ENCODE measurements at places on chromosomes 4 and X.

GRCh38 chr4:38306482-38307071 is 346.4 kb downstream of the PTTG2 start:
- no peak for DNase-seq

GRCh38 chr4:74543231-74543781 is 98.4 kb downstream of the AREG start:
- DNase-seq = peak; percentile 81

- no peak for DNase-seq
These were observed 90.8 kb downstream of the NHSL2 start for GRCh38 chrX:72001471-72001870.

DNA sequence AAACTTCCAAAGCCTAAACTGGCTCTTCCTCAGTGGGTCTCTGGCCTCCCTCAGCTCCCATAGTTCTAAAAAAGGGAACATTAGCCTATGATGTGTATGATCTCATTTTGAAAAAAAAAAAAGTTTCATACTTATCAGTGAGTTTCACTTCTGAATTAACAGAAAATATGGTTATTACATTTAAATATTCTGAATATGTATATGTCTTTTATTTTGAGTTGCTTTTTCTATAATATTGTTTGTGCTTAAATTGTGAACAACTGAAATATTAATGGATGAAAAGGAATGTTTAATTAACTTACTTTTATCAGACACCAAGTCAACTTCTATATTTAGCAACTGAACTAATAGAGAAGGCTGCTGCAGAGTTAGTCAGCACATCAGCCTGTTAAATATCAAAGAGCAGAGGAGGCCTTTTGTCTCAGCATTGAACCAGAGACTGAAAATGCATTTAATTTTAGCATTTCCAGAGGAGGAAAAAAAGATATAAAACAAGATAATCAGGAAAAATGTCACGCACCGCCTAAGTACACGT is 20.4 kb upstream of the FHL1 start:
- DNase-seq = no peak

DNA sequence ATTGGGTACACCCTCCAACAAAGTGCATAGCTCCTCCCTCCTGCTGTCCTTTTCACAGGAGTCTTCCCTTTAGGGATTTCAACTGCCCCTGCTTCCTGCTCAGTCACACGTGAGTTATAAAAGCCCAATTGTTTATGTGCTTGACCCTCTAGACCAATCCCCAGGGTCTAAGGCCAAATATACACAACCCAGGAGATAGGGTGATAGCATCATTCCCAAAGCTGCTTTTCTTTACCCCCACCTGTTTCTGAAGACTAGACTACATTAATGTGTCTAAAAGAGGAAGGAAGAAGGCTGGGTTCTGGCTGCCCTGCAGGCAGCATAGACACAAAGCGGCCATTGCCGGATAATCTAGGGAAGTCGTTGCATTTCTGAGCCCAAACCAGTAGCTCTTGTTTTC is 526.7 kb upstream of the FRG1 start:
- DNase-seq = no peak

DNA sequence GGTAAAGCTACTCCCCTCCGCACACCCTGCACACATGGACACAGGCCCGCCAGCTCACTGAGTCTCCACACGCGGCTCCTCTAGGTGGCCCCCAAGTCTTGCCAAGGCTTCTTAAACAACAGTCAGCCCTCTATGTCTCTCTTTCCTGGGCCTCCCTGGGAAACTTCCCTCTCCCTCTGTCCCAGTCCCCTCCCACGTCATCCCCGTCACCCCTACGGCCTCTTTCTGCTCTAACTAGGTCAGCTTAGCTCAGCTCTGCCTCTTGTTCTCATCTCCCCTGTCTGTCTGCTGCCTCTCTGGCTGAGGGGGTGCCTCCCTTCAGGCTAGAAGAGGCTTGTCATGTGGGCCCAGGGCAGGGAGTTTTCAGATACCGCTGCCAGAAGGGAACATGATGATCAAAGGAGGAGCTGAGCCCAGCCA is 38.8 kb downstream of the SEPTIN6 start:
- no peak for DNase-seq

GRCh38 chr4:27524224-27524623 is 663.6 kb downstream of the STIM2 start:
- no peak for DNase-seq

All from hematopoietic multipotent progenitor cell treated with erythropoietin and hydrocortisone succinate and interleukin-3 and kit ligand, for 6 days (in vitro differentiated cells).